ENCODE measurements at places on chromosomes 6 and 20.

- no peak for DNase-seq
These were observed 65.5 kb downstream of the WASF1 start for GRCh38 chr6:110114004-110114403.

GRCh38 chr6:41936073-41936837 is 5.4 kb downstream of the CCND3 start:
- peak; percentile 80 for DNase-seq

DNA sequence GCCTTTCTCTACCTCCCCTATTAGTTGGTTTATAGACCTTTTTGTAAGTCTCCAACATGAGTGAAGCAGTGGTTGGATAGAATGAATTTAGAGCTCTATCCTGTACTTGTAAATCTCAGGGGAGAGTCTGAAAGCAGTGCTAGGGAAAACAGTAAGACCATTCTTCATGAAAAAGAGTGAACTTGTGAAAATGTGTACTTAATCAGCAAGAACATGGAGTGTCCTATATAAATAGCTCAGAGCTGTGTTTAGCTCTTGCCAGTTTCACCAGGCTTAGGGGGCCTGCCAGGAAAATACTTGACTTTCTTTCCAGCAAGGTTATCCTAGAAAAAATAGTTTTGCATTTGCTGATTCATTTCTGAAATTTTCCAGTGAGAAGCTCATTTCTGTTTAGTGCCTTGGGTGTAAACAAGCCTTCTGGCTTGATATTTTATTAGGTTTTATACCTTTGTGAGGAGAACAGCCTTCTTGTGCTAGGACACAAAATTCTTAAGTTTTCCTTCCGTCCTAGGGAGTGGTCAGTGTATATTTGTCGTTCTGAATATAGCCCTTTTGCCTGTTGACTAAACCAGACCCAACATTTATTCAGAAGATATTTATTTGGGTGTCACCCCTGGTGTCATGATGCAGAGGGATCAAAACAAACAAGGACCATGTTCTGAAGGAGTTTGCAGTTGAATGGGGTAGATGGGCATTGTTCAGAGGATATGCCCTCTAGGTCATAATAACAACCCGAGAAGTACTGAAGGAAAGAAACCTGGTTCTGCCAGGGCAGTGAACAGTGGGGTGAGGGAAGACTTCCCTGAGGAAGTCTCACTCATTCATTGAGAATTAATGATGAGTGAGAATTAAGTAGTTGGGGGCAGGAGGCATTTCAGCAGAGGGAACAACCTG is 7.6 kb downstream of the ARFGEF2 start:
- DNase-seq, result no peak

- DNase-seq, result no peak
These were observed 24.1 kb upstream of the SERPINB1 start for GRCh38 chr6:2865694-2866151.

- peak; percentile 76 for DNase-seq
These were observed 29.3 kb downstream of the TRIM38 start for GRCh38 chr6:25991785-25992412.

- DNase-seq, result no peak
These were observed 853.8 kb upstream of the FLRT3 start for GRCh38 chr20:15191082-15191723.

DNA sequence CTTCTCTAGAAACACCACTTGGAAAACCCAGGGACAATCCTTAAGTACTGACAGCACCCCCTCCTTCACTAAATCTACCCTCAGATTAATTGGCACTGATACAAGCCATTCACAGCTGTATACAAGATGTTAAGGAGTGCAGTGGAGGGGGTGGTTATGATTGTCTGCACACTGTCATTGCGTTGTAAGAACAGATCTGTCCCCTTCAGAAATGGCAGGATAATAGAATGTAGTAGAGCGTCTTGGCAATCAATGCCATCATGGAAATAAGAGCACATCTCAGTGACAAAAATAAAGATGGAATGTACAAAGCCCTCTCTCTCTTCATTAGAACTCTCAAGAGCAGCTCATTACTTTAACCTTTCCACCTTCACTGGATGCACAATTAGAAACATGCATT is 324.9 kb upstream of the TBX18 start:
- no peak for DNase-seq

DNA sequence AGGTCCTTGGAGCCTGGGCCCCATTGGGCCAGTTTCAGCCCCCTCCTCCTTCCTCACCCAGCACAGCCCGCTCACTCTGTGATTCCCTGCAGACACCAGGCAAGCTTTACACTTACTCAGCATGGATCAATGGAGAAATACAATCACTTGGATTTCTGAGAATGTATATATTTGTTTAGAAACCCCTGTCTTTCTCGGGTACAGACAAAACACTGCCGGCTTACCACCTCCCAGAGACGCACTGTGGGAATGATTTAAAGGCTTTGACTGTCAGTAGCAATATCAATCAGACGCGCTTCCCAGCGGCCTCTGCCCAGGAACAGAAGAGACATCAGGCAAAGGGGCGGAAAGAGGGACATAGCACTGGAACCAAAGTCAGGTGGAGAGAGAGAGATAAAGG is 186.5 kb downstream of the MAFB start:
- no peak for DNase-seq

- no peak for DNase-seq
These were observed 873.7 kb downstream of the KIF16B start for GRCh38 chr20:15699431-15700146.

GRCh38 chr6:29525311-29525639 is 34.3 kb downstream of the UBD start:
- DNase-seq, result no peak

DNA sequence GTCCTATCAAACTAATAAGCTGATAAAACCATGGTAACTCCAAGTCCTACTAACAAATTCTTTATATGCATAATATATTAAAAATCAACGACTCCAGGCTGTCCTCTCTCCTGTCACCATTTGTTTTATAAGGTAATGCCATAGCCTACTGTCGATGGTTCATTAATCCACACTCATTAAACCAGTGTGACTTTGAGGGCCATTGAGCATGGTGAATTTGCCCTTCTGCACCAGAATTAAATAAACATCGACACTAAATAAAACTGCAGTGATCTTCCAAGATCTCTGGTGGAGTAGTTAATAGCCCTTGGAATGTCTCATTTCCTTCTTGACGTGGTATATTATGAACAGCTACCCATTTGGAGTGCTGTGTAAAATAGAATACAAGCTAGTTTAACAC is 358.5 kb downstream of the CBLN4 start:
- no peak for DNase-seq

- no peak for DNase-seq
These were observed 78.4 kb downstream of the RNASET2 start for GRCh38 chr6:166877906-166878305.

GRCh38 chr6:143328876-143329275 is 121.6 kb downstream of the ADAT2 start:
- no peak for DNase-seq

DNA sequence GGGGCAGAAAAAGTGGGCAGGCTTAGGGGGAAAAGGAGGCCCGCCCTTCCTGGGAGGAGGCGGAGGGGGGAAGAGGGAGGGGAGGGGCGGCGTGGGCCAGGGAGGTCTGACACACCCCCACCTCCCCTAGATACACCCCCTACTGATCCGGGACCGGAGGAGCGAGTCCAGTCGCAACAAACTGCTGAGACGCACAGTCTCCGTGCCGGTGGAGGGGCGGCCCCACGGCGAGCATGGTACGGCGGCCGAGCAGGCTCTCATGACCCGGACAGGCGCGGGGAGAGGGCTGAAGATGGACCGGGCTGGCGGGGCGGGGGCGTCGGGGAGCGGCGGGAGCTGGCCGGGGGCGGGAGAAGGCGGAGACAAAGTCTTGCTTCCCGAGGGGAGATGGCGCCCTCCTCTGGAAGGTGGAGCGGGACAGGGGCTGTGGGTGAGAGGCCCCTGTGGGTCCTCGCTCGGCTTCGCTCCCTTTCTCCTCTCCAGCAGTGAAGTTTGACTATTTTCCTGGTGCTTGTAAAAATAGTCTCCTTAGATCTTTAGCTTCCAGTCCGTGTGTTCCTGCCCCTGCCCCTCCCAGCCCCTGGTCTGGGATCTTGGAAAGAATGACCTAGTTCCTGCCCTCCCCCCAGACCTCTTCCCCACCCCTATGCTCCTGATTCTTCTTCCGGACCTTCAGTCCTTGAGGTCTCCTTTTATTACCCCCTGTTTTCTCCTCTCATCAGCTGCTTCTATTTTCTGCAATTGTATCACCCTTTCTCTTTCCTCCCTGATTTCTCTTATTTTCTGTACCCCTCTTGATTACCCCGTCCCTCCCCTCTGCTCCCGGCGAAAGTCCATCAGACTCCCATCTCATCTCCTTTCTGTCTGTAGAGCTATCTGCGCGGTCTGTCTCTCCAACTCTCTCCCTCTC is 6.1 kb downstream of the SYNGAP1 start:
- DNase-seq, result peak; percentile 90

GRCh38 chr6:136887953-136888352 is 34.1 kb upstream of the SLC35D3 start:
- no peak for DNase-seq

DNA sequence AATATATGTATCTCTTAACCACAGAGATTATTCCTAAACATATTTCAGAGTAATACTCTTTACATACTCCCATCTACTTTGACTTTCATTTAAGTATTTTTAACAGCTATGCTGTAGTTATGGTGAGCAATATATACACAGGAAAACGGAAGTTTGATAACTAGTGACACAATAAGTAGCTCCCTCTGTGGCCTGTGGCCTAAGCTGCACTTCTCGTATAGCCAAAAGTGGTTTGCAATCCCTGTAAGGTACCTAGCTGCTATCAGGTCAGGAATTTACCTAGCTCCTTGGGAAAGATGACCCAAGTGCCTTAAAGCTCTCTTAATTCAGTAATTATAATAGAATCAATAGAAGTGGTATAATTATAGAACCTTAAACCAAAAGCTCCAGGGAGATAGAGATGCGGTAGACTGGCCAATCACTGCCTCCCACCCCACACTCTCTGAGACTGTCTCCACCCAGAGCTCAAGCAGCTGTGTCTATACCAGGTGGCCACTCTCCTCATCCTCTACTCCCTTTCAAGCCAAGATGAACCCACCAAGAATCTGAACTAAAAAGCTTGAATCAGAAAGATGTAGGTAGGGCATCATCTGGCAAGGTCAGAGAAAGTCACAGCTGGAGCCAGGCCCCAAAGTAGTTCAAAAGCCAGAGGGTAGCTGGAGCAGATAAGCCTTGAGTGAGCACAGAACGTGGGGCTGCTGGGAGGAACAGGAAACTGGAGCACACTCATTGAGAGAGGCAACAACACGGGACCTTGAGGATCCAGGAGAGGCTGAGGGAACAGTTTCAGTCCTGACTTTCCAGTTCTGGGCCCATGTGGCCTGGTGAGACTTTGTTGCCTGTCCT is 84.9 kb upstream of the ASF1A start:
- no peak for DNase-seq

DNA sequence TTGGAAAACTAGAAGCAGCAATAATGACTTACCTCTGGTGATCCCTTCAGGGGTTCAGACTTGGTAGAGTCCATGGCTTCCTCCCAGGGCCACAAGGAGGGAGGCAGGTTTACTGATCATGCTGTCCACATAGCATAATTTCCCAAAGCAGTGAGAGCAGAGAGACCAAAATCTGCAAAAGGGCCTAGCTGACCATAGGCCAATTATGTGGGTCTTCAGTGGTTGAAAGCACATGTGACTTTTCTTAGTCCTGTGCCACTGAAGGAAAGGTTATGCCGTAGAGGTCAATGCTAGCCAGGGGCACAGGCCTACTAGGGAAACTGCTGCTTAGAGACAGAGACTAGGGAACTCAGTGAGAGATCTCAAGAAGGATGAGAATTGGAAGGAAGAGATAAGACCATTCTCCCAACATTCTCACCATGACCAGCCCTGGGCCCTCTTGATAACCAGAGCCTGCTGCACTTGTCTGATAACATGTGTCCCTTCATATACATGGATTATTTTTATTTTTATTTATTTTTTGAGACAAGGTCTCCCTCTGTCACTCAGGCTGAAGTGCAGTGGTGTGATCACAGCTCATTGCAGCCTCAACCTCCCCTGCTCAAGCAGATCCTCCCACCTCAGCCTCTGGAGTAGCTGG is 2.0 kb upstream of the GTPBP2 start:
- DNase-seq, result no peak

GRCh38 chr6:90079560-90080490 is 185.6 kb downstream of the GJA10 start:
- no peak for DNase-seq

DNA sequence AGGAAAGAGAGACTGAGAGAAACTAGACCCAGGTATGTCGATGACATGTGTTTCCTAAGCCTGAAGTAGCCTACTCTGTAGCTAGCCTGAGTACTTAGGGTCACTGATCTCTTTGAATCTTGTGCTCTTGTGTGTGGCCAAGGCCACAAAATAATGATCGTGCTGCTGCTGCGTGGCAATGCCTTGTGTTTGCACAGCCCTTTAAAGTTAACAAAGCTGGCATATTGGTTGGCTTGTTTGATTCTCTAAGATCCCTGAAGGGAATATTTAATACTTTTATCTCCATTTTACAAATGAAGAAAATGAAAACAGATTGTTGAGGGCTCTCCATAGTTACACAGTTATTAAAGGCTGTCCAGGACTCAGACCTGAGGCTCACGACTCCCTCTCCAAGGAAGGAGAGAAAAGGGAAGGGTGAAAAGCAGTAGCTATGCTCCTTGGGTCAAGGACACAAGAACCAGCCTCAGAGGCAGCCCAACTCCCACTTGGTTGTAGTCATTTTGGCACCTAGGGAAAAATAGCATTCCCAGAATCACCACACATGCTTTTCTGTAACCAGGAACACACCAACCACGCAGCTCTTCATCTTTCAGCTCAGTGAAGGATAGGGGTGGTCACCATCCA is 130.7 kb downstream of the LRFN2 start:
- no peak for DNase-seq

- DNase-seq, result peak; percentile 36
These were observed 147.7 kb upstream of the RPS6KA2 start for GRCh38 chr6:166774770-166775169.

DNA sequence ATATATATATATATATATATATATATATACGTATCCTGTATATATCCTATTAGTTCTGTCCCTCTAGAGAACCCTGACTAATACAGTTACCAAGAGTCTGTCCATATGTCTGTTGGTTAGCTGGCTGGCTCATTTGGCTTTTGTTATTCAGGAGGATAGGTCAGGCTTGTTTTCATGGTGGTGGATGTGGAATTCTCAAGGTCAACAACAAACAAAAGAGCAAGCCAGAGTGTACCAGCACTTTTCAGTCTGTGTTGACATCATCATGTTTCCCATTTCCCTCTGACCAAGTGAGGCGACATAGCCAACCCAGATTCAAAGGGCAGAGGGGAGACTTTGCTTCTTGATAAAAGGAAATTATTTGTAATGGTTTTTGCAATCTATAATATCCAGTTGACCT is 88.5 kb upstream of the PTCHD4 start:
- no peak for DNase-seq

- DNase-seq, result peak; percentile 59
These were observed 17.9 kb upstream of the CCDC170 start for GRCh38 chr6:151475653-151476523.

- DNase-seq, result no peak
These were observed 25.0 kb downstream of the TGM6 start for GRCh38 chr20:2405693-2406065.
